ENCODE measurements at places on chromosomes 3 and 15.

DNA sequence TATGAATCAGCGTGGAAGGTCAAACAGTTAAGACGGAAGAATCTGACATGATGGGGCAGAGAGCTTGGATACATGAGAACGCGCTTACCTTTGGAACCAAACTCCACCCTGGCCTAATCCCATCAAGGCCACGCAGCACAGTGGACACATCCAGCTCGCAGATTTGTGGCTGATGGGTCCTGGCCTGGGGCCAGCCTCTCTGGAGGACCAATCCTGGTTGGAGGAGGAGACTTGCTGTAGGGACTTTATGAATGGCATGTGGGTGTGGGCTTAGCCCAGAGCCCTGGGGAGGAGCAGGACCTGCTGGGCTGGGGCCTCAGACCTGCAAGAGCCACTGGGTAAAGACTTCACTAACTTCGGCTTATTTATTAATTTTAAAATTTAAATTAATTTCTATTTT, 73.4 kb upstream of the ANKRD34C start:
- no peak for DNase-seq

DNA sequence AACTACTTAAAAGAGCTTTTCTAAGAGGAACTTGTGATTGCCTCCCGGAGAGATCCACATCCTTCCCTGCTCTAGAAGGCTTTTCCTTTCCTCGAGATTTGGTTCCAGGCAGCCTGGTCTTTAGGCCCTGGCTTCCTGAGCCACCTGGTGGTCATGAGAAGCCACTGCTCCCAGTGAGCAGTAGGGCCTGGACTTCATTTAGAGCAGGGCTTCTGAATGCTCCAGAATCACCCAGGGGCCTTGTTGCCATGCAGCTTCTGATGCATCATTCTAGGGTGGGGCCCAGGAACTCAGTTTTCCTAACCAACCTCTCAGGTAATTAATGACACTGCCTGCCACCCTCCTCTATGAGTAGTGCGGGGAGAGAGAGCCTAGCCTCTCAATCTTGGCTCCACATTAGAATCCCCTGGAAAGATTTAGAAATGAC, 29.6 kb downstream of the PSMD6 start:
- peak; percentile 71 for DNase-seq

DNA sequence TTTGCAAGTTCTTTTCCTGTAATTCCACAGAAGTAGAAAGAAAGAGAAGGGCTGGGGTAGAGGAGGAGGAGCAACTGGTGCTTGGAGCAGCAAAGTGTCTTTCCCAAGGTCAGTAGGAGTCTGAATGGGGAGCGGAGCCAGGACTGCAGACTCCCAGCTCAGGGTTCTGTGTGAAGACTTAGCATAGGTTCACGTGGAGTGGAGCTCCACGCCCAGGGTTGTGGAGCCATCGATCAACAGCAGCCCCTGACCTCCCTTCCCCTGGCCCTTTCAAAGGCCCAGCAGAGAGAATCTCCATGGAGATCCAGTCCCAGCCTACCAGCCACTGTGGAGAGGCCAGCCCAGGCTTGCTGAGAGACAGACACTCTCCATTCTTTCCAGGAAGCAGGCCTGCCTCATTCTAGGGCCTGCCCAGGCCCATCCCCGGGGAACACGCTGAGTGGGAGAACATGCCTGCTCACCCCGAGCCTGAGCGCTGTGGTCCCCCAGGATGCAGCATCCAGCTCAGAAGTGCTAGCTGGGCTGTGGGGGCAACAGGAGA, 62.1 kb downstream of the CORO2B start:
- DNase-seq = no peak

DNA sequence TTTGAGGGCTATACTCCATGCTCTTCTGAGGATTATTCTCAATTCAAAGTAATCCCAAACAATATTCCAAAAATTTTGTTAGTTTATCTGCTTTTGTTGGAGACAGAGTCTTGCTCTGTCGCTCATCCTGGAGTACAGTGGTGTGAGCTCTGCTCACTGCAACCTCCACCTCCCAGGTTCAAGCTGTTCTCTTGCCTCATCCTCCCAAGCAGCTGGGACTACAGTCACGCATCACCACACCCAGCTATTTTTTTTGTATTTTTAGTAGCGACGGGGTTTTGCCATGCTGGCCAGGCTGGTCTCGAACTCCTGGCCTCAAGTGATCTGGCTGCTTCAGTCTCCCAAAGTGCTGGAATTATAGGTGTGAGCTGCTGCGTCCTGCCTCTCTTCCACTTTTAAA, 39.1 kb downstream of the MEF2A start:
- no peak for DNase-seq

DNA sequence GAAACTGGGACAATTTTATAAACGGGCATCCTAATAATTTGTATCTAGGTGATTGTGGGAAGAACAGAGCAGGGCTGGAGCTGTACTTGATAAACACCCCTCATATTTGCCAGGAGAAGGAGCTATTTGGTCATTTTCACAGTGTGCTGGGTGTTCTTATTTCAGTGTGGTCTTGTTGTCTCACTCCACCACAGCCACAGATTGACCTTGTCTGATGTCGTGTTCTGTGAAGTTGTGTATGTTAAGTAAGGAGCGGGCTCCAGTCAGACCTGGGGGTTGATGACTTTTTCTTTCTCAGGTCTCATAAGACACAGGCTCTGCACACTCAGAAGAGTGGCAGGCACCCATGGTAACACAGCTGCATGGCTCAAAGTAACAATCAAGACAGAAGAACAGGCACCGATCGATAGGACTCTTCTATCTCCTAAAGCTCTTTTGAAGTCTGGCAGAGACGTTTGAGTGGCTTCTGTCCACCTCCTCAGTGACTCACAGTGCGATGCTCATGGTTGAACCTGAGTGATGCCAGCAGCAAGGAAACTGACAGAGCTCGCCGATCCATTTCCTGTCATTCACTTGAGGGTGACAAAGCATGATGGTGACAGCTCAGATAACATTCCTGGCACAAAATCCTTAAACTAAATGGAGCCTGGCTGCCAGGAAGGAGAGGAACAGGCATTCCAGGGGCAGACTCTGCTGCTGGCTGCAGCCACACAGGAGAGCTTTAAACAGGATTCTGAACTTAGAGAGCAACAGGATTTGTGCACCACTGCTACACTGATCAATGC, 20.8 kb downstream of the DPH3 start:
- peak; percentile 9 for DNase-seq

- no peak for DNase-seq
Observed at GRCh38 chr15:67370206-67370954, 115.8 kb downstream of the IQCH start.

GRCh38 chr3:47741925-47742324, 39.8 kb downstream of the SMARCC1 start:
- no peak for DNase-seq

DNA sequence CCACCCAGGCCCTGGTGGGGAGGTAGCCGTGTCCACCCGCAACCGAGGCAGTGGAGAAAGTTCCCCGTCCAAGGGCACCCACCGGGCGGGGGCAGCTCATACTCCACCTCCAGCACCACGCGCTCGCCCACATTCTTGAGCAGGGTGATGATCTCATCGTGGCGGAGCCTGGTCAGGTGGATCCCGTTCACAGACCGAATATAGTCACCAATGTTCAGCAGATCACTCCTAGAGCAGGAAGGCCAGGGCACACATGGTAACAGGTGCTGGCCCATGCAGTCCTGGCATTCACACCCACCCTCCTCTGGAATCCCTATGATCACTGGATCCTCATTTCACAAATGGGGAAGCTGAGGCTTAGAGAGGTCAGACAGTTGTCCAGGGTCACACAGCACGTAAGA, 15.8 kb downstream of the GRIP2 start:
- DNase-seq = no peak

DNA sequence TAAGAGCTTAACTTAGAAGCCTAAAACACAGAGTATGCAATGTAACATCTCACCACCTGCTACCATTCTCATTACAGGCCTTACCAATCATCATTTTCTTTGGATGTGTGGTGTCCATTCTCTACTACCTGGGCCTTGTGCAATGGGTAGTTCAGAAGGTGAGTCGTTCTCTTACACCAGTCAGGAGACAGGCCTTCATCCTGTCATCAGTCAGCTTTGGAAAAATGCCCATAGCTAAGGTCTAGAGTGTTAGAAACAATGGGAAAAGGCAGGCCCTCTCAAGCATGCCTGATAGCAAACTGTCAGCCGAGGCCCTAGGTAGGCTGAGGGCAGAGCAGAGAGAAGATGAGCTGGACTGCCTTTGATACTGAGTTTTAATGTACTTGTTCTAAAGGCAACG, 13.5 kb downstream of the SLC28A2 start:
- no peak for DNase-seq

- no peak for DNase-seq
Observed at GRCh38 chr3:69888040-69888942, 111.2 kb upstream of the SAMMSON start.

DNA sequence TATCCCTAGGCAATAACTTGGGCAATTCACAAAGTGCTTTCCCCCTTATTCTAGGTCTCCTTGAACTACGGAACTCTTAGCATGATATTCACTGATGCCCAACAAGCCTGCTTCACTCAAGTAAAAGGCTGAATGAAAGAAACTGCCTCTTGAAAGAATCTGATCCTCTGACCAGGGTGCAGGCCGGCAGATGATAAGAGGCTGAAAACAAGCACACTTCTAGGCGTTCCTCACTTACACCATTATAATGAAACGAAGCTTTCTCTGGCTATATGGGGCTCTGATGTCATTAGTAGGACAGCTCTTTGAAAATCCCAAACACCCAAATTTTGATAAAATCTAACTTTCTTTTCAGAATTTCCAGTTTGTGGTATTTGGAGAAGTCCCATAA, 28.4 kb downstream of the MAGI1 start:
- DNase-seq = no peak

- peak; percentile 90 for DNase-seq
Observed at GRCh38 chr15:52417521-52417920, 111.2 kb downstream of the MYO5A start.

DNA sequence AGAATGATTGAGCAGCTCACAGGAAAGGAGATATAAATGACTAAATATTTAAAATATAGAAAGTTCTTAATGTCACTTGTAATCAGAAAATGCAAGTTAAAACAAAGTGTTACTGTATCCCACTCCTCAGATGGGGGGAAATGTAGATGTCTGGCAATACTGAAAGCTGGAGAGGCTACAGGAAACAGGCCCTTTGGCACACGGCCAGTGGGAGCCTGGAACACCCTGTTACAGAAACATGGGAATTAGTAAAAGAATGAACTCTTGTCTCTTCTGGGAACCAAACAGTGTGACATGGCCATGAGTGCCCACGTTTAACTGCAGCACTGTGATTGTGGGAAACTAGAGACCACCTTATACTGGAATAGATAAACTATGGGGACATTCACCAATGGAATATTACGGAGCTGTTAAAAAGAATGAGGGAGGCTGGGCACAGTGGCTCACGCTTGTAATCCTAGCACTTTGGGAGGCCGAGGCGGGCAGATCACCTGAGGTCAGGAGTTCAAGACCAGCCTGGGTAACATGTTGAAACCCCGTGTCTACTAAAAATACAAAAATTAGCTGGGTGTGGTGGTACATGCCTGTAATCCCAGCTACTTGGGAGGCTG, 50.2 kb downstream of the CDCP1 start:
- DNase-seq = no peak

- no peak for DNase-seq
Observed at GRCh38 chr3:157782236-157782635, 279.0 kb upstream of the VEPH1 start.

DNA sequence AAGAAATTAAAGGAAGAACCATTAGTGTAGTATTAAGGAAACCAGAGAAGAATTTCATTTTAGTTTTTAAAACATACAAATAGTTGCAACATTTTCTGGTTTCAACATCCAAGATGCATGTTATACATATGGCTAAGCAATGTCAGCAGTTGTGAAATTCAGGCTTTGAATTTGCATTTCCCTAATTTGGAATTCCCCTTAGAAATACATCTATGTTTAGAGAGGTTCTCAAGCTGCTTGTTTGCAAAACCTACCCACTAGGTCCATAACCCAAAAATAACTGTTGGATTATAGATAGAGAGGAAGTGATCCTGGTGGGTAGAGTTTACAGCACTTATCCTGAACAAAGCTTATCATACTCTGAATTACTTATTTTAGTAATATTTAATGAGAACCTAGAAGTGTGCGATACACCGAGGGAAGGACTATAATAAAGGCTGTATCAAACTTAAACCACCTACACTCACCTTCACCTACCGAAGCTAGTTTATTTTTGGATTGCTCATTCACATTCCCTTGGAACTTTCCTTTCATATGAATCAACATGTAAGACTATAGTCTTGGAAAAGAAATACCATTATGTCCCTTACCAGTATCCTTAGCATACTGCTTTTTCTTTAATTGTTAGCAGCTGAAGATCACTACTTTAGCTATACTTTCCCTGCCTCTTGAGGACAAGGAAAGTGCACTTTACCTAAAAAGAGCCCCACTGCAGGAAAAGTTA, 60.6 kb downstream of the CHAC1 start:
- DNase-seq = no peak

GRCh38 chr15:64009241-64009640, 37.0 kb downstream of the DAPK2 start:
- DNase-seq = no peak

- DNase-seq = peak; percentile 47
Observed at GRCh38 chr3:124234852-124235252, 242.9 kb upstream of the ROPN1 start.

GRCh38 chr3:158107605-158108444, 1.6 kb upstream of the SHOX2 start:
- peak; percentile 33 for DNase-seq

DNA sequence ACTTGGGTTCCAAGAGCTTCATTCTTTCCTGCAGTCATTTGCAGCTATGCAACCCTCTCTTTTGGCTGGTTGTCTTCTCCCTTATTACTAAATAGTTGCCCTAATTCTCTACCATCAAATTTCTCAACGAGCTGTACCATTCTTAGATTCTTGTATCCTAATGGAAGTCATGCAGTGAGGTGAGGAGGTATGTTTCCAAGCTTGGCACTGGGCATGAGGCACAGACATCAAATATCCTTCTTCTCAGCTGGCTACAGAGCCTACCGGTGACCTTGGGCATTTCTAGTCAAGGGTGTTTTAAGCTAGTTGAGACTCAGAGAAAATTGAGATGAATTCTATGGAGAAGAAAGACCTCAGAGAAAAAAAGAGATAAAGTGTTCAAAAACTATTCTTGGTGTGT, 166.1 kb downstream of the RYR3 start:
- no peak for DNase-seq

GRCh38 chr3:13002398-13003124, 70.7 kb downstream of the IQSEC1 start:
- no peak for DNase-seq

DNA sequence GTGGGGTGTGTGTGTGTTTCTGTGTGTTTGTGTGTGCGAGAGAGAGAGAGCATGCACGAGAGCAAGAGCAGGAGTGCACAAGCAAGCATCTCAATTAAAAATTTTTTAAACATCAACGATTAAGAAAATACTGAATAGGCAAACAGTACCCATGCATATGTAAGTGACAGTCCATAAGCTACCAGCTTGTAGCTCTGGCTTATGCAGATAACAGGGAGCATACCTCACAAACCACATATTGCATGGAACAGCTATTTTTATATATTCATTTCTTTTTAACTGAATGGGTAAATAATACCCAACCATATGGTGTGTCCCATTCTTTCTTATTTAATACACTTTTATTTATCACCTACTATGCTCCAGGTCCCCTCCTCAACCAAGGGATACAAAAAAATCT, 234.5 kb downstream of the KBTBD8 start:
- no peak for DNase-seq

All from endothelial cell of umbilical vein (primary cell).